GM10248 (cell line): ENCODE measurements at places on chromosomes 16 and 17.

DNA sequence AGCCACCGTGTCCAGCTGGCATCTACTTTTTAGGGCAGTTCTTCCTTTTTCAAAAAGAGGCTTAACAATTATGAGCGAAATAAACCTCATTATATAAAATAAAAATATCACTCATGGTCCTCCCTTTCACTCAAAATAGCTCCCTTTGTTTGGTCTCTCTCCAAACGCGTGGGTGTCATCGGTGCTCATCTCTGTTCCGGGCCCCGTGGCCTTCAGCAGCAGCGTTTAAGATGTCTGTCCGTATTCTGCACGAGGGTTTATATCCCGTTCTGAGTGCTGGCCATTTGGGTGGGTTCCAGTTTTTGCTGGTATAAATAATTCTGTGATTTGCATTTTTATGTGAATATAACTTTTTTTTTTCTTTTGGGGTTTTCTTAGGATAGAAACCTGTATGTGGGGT lies 33.4 kb downstream of the PRMT7 start:
- no peak for DNase-seq

- DNase-seq = no peak
Measured at GRCh38 chr17:47230864-47231263, 21.7 kb downstream of the MYL4 start.

- peak; percentile 94 for DNase-seq
Measured at GRCh38 chr17:28552176-28552999, at the start of gene UNC119. Gene UNC119 (minus strand): TSS chr17:28552624. CDS start chr17:28552557, 67 bp downstream.

DNA sequence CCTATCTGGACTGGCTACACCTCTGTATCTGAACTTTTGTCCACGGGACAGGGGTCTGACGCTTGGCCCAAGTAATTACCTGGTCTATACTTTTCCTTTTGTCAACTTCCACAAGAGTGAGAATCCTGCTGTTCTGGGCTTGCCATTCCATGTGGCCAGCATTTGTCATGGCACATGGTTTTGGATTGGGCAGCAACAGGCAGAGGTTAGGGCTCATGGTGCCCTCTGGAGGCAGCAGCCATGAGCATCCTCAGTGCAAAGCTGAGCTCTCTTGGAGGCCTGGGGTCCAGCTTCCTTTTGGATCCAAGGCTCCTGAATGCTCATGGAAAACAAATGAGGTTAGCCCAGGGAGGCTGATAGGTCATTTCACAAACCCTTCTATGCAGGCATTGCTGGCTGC lies 7.5 kb upstream of the EDC4 start:
- no peak for DNase-seq

DNA sequence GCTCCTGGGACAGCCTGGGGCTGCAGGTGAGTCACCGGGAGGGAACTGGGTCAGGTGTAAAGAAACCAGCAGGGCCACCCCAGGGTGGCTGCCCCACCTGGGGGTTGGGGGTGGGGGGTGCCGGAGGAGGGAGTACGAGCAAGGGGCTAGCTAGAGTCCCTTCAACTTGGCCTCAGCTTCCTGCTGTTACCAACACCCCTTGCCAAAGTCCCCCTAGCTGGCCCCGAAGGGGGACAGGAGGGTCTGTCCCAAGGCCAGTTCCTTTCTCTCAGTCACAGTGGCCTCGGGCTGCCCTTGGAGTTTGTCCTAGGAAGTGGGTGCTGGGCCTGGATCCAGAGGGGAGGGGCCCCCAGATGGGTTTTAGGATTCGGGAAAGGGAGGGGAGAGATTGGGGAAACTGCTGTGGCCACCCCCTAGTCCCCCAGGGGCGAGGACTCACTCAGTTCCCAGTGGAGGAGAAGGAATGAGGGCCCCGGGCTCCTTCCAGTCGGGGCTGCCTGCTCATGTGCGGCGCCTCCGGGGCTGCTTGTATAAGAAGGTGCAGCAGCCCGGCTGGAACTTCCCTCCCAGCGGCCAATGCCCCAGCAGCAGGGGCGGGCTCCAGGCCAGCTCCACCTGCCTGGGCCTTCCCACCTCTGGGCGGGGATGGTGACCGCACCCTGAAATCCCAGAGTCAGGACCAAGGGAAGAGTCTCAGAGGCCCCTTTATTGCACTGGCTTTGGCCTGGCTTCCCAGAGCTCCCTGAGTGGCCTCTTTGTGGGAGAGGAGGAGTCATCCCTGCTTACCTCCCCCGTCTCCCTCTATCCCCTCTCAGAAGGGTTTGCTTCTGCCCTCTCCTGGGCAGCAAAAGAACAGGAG lies 7.3 kb downstream of the ARHGAP27 start:
- no peak for DNase-seq

DNA sequence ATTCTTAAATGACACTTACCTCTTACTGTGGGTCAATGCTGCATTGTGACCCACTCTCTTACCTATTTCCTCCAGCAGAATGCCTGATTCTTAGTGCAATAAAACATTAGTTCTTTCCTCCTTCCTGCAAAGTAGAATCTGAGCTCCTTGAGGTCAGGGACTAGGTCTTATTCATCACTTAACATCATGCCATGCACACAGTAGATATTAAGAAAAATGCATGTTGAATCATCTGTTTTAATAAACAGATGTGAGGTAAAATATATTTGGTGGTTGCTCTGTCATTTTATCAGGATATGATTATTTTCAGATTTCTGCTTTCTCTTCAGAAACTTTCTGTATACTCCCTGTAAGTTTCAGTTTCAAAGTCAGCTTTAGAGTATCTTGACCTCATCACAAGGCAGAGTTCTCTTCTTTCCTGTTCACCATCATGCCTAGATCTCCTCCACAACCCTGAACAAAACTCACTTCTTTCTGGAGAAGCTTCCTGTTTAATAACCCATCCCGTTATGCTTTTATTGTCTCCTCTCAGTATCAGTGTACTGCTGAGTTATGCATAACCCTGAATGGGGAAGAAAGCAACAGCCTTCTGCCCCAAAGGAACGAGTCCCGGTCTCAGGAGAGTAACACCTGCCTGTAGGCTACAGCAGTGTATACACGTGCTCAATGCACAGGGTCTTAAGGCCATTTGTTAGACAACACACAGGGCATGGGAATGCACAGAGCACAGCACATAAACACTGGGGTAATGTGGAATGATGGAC lies 30.3 kb upstream of the SUPT4H1 start:
- DNase-seq = no peak

DNA sequence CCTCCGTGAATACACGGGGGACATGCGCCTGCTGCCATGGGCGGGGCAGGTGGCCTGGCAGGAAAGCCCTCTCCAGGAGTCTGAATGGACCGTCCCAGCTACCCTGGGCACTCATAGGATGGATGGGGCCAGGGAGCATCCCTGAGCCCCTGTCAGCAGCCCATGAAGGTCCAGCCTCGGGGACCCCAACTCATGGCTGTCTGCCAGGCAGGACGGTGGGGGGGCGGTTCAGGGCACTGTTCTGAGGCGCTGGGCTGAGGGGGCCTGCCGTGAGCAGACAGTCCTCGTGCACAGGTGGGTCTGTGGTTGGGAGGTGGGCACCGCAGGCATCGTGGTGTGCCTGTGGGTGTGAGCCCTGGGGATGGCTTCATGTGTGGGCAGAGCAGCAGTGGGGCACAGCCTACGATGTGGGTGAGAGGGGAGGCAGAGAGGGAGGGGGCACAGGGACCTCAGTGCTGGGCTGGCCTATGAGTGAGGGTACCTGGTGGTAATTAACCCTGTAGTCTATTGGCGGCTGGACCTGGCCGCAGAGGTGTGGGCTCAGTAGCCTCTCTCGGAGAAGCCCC lies 6.5 kb upstream of the PKMYT1 start:
- no peak for DNase-seq

- DNase-seq = no peak
Measured at GRCh38 chr17:72351884-72352346, 231.1 kb downstream of the SOX9 start.

GRCh38 chr17:39151150-39151942 lies at the start of gene PLXDC1:
Gene PLXDC1 (minus strand): TSS chr17:39151637. CDS start chr17:39151437, 200 bp downstream.
- no peak for DNase-seq

- DNase-seq = no peak
Measured at GRCh38 chr17:78022425-78022824, 63.9 kb downstream of the TNRC6C start.

GRCh38 chr17:58312829-58313228 lies 15.8 kb downstream of the TSPOAP1 start:
- DNase-seq = no peak

DNA sequence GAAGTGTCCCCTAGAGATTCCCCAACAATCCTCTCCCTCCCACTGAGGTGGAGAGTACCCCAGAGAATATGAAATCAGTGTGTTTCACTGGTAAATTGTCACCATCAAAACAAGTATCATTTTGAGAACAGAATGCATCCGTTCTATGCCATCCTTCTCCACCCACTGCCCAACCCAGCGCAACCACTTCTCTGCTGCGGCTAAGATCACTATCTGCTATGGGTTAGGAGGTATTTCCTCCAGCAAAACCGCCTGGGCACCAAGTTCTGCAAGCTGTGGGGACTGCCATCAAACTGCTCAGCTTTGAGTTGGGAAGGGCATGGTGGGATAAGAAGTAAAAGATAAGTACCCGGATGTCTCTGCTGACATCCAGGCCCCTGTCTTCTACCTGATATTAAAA lies 24.4 kb downstream of the CNTNAP1 start:
- DNase-seq = no peak

GRCh38 chr17:74544991-74545842 lies 698 bp downstream of the CD300C start:
- DNase-seq = no peak

- DNase-seq = no peak
Measured at GRCh38 chr17:42191275-42191608, 3.1 kb downstream of the GHDC start.

- DNase-seq = no peak
Measured at GRCh38 chr16:2710711-2711231, 9.3 kb downstream of the PRSS27 start.

GRCh38 chr17:43043307-43043706 lies 18.3 kb downstream of the RND2 start:
- DNase-seq = no peak

DNA sequence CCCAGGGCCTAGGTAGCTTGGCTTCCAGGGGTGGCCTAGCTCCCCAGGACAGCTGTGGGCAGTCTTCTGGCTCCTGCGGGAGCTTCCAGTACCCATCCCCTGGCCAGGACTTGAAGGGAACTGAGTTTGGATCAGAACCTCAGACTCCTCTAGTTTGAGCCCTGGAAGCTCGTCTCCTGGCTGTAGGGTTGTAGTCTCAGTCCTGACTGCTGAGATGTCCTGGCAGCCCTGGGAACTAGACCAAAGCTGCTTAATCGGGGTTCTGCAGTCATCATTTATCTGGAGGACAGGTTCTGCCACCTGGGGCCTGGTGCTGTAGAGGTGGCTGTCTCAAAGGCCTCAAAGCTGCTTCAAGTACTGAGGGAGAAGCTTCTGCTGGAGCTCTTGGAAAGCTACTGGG lies 163.7 kb downstream of the WSCD1 start:
- DNase-seq = no peak

DNA sequence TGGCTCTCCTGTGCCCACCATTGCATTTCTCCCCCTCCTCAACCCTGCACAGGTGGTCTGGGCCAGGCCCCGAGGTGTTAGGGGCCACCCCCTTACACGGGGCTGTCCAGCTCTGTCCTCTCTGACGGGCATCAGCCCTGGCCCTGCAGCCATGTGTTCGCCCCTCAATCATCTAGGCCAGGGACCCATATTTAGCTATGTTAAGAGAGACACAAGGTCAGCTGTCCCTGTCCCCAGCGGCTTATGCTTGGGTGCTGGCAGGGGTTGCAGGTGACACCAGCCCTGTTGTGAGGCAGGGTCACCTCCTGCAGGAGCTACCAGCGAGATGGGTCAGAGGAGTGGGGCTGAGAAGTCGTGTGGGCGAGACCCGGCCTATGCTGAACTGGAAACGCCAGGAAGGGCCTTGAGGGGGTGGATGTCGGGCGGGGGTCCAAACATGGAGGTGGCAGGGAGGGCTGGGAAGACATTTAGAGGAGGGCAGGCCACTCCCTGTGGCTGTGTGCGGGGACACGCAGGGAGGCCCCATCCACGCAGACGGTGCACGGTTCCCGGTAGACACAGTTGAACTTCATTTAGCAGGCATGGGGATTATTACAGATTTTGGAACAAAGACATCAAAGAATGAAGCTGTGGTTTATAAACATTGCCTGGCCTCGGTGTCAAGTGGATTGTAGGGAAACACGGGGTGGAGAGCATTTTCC lies 133.2 kb upstream of the CHMP6 start:
- DNase-seq = no peak

DNA sequence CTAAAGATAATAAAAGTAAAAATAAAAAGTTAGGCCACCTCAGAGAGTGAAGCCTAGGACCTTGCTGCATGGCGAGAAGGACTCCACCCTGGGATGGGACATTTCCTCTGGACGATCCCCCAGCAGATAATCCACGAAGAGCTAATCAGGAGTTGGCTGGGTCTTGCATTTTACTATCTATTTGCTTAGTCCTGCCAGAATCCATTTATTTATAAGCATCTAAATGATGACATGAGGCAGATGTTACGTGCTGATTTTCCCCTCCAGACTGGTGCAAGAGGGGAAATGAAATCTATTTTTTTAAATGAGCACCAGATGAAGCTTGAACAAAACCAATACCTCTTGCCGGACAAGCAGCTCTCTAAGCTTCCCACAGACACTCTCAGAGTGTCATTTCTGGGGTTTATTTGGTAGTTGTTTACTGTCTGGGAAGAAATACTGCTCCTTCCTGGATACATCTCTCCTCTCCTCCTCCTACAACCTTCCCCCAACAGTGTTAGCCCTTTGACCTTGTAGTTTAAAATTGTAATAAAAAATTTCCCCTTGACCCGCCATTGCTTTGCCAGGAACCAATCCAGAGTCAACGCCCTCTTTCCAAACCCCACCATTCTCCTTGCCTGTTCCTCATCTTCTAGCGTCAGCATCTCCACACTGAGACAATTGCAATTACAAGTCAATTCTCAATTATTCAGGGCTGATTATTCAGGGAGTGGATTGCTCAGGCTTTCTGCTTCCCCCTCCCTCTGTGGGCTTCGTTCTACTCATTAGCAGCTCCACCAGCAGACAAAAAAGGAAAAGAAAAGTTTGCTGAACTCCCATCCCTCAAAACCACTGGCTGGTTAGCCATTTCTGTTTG lies 63.0 kb downstream of the GSG1L start:
- DNase-seq = no peak

DNA sequence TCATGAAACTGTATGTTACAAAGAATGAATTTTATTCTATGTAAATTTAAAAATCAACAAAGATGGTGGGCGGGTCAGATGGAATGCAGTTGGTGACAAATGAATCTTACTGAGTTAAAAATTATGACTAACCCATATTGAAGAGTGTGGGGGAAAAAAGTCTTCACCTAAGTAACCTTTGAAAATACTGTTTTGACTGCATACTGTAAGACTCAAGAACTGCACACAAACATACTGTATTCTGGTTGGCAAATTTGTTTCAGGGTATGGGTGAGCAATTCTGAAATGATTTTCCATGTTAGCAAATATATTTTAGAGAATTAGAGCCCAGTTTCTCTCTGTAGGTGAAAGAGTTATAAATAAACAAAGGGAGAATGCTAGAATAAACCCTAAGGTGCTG lies 153.7 kb upstream of the KCNJ18 start:
- DNase-seq = no peak

- DNase-seq = no peak
Measured at GRCh38 chr17:76943781-76944213, 75.6 kb downstream of the MGAT5B start.

GRCh38 chr17:43532581-43532980 lies 13.6 kb downstream of the ETV4 start:
- no peak for DNase-seq

GRCh38 chr16:13957197-13958078 lies 37.5 kb downstream of the ERCC4 start:
- DNase-seq = peak; percentile 59

- DNase-seq = no peak
Measured at GRCh38 chr16:86502856-86503748, 7.2 kb upstream of the FOXF1 start.

- no peak for DNase-seq
Measured at GRCh38 chr17:50603340-50603739, 31.3 kb upstream of the ABCC3 start.
